ENCODE measurements at places on chromosomes 6 and 20.

GRCh38 chr6:90894285-90895130 lies 307.6 kb upstream of the MAP3K7 start:
- DNase-seq: no peak

DNA sequence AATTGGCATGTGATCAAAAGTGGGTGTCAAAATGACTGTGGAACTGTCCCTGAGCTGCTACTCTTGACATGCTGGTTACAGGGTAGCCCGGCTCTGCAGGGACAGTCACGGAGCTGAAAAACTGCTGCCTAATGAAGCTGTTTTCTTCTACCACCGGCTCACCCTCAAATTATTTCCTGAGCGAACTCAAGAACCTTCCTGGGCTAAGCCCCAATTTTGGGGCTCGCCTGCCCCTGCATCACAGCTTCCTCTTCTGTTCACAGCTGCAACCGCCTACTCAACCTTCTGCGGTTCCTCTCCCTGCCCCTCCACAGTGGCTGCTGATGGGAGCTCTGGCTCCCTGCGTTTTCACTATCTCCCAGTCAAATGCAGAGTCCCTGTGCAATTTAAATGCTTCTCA lies 110.8 kb upstream of the MLN start:
- DNase-seq: no peak

- DNase-seq: no peak
Observed at GRCh38 chr6:70956191-70956450, 739 bp downstream of the B3GAT2 start.

- DNase-seq: no peak
Observed at GRCh38 chr6:150070236-150070818, 1.4 kb upstream of the ULBP3 start.

- DNase-seq: no peak
Observed at GRCh38 chr6:100379386-100379785, 85.3 kb downstream of the SIM1 start.

- no peak for DNase-seq
Observed at GRCh38 chr20:9235518-9235917, 166.6 kb downstream of the PLCB4 start.

DNA sequence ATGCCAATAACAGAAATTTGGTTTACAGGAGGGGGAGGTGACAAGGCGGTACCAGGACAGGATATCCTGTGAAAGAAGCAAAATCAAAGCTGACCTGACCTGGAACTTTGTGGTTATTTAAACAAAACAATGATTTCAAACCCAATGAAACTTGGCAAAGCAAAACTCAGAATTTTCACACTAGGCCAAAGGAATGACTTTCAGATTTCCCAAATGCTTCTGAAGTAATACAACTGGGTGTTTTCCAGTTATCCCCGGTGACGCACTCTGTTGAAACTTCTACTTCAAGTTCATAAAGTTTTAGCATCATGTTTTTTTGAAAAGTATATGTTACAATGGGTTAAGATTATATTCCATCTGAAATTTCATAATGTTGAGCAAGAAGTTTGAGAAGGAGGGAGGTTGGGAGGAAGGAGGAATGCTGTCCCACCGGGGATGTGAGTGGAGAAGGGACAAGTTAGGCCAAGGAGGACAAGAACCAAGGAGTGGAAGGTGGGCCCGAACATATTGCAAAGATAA lies 78.1 kb upstream of the TRAF3IP2 start:
- DNase-seq: no peak

DNA sequence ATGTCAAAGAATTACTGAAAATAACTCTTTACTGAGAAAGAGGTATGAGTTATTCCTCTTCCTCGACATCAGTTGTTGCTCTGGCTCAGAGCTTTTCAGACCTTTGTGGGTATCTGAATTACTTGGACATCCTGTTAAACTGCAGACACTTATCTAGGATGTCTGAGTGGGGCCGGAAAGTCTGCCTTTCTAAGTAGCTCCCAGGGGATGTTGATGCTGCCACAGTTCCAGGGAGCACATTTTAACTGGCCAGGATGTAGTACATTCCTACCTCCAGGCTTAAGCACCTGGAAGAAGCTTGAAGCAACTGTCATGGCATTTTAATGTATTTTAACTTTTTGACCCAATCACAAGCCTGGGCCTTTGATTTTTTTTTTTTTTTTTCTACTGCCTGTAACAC lies 265.8 kb upstream of the PLCB4 start:
- DNase-seq: no peak

DNA sequence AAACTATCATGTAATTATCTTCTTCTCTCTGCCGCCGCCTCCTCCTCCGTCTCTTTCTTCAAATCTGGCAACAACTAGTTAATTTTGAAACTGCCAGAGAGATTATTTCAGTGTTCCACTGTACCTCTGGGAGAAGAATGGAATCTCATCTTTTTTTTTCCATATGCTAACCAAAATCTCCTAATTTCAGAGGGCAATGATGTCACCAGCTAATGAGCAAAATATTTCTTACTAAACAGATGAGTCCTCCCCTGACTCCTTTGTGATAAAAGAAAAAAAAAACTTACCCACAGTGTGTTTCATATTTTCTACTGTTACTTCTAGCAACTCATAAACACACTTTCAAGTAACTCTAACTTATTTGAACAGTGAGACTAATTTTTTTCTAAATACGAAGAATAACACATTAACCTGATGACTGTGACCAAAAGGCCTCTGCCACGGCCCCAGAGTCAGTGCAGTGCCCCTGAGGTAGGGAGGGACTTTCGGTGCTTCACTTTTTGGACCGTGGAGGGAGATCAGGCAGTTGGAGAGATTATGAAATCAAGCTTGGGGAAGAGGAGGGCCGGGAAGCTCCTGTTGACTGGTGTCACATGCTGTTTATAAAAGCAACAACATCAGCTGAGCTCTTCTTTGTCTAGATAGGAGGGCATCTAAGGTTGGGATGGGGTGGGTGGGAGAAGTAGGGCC lies 159.6 kb downstream of the SASH1 start:
- DNase-seq: no peak

DNA sequence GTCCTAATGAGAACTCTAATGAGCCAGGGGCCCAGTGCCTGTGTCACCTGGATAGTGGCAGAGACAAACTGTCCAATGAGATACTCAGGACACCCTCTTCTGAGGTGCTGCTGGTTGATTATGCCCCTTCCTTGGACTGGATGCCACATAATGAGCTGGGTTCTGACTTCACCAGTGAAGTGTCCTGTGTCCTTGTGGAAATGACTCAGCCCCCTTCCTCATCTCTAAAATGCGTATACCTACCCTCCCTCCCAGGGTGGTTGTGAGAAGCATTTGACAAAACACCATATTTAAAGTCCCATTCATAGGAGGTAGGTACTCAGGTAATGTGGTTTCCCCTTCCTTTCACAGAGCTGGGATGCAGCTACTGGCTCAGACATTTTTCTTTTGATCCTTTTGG lies 28.4 kb upstream of the RNF24 start:
- no peak for DNase-seq

DNA sequence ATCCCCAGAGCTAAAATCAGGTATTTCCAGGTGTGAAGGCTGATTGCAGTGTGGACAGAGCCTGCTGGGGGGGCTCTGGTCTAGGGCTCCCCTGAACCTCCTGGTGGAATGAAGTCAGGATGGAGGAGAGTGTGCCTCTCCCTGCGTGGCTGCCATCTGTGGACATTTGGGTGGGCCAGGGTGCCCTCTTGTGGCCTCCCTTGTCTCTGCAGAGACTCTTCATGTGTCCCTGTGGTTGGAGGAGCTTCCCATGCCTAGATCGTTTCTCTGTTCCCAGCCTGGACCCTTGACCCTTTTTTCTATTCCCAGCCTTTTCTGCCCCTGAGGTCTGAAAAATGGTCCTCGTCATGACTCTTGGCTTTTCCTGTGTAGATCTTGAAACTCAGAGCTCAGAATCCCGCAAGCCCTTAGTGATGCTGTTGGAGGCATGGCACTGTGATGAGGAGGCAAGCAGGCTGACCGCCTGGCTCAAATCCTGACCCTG lies 9.9 kb upstream of the PSMF1 start:
- DNase-seq: peak; percentile 34

DNA sequence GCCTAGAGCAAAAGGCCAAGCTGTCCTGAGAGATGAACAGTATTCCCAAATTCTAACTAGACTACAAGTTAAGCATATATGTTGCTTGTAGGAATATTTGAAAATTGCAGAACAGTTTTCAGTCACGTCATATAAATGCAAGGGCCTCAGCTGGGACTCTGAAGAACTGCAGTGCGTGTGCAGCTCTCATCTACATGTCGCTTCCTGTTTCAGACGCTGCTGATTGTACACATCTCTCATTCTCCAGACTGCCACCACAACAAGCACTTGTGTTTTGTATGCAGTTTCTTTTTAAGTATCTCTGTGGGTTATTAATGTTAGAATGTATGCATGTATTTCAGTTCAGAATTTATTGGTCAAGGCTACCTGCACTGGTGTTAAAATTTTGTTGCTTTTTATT lies 119.7 kb downstream of the MAP3K4 start:
- no peak for DNase-seq

DNA sequence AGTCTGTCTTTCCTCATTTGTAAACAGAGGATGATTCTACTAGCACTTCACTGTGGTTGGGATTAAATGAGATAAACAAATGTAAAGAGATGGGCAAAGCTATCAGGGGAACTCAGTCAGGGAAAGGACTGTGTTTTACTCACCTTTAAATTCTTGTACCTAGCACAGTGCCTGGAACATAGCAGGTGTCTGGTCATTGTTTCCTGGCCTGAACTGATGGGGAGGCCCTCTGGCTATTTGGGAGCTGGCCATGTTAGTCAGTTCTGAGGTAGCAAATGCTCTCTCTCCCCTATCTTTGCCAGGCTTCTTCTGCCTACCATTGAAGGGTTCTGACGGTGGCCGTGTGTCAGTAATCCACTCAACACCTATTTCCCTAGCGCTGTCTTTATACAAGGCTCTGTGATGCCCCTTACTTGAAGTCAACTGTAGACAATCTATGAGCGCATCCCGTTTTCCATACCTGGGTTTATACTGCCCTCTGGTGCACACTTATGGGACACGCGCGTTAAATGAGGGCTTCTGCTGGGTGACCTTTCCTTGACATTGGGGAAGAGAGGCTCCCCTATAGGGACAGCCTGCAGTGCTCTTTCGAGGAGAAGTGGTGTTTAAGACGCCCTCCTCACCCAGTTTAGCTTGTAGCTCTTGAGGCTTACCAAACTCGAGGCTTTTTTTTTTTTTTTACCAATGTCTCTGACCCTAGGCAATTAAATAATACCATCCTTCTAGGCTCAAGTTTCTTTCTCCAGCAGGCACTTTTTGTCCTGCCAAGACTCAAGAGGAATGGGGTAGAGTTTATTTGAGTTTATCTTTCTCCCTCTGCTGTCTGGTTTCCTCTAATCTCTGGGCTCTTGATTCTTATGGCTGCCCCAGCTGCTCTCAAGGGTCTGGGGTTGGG lies 4.0 kb upstream of the SPATS1 start:
- peak; percentile 43 for DNase-seq

DNA sequence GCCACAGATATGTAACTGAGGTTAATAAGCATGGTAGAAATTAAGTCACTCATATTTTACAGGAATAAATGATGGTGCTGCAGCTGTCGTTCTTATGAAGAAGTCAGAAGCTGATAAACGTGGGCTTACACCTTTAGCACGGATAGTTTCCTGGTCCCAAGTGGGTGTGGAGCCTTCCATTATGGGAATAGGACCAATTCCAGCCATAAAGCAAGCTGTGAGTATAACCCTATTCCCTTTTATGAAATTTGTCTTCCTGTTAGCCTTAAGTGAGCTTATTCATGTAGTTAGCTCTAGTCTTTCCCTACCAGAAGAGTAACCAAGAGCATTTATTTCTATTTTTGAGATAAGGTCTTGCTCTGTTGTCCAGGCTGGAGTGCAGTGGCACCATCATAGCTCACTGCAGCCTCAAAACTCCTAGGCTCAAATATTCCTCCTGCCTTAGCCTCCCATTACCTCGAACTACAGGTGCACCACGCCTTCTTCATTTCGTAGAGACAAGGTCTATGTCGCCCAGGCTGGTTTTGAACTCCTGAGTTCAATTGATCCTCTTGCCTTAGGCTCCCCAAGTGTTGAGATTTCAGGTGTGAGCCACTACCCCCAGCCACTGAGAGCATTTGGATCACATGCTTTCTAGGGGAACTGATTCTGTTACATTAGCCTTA lies 12.0 kb downstream of the TCP1 start:
- no peak for DNase-seq

GRCh38 chr20:50336661-50337060 lies 146.0 kb downstream of the CEBPB start:
- DNase-seq: no peak

- no peak for DNase-seq
Observed at GRCh38 chr6:161954077-161954476, 680.2 kb upstream of the AGPAT4 start.

- DNase-seq: no peak
Observed at GRCh38 chr6:164856138-164856537, 453.3 kb downstream of the C6orf118 start.

- no peak for DNase-seq
Observed at GRCh38 chr20:22836211-22836610, 198.9 kb upstream of the SSTR4 start.

DNA sequence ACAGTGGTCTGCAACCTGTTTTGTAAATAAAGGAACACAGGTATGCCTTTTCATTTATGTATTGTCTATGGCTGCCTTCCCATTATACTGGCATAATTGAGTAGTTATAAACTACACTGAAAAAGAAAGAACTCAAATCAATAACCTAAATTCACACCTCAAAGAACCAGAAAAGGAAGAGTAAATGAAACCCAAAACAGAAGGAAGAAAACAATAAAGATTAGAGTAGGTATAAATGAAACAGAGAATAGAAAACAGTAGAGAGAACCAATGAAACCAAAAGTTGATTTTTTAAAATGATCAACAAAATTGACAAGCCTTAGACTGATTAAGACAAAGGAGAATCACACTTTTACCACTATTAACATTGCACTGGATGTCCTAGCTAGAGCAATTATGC lies 34.7 kb downstream of the FAM184A start:
- DNase-seq: no peak

GRCh38 chr20:3400260-3401155 lies 7.0 kb downstream of the DNAAF9 start:
- no peak for DNase-seq

GRCh38 chr20:62059401-62059800 lies 6.3 kb downstream of the TAF4 start:
- no peak for DNase-seq

- no peak for DNase-seq
Observed at GRCh38 chr20:58574469-58574868, 59.3 kb upstream of the APCDD1L start.

GRCh38 chr20:18639501-18639979 lies 51.7 kb downstream of the DTD1 start:
- DNase-seq: no peak

DNA sequence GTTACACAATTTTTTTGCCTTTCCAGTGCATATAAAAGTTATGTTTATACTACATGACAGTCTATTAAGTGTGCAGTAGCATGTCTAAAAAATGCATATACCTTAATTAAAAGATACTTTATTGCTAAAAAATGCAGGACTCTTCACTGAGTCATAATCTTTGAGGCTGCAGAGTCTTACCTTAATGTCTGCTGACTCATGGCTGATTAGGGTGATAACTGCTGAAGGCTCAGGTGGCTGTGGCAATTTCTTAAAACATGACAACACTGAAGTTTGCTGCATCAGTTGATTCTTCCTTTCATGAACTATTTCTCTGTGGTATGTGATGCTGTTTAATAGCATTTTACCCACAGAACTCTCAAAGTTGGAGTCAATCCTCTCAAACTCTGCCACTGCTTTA lies 19.1 kb downstream of the ZSCAN23 start:
- no peak for DNase-seq

Data from stimulated activated CD8-positive, alpha-beta memory T cell treated with anti-CD3 and anti-CD28 coated beads, Interleukin-7, amount 100 ng/mL, for 24 hours (primary cell).